ENCODE measurements at places on chromosomes 7 and 10.

- DNase-seq, result no peak
Observed at GRCh38 chr10:63409465-63410027, 56.2 kb downstream of the JMJD1C start.

DNA sequence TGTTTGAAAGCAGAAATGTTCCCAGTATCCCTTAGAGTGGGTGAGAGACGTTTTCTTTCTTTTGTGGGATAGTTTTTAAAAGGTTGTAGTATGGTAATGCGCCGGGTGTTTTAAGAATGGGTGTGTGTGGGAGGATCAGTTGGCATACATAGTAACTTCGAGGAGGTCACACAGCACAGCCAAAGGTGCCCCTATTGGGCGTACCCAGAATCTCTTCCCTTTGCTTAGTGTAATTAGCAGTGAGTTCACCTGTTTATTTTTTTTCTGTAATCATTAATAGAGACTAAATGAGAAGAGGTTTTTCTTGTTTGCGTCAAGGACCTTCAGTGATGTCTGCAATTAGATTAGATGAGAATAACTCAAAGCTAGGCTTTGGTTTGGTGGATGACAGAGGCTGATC lies 1.5 kb downstream of the PLEKHA8 start:
- DNase-seq, result no peak

GRCh38 chr7:47771990-47772360 lies 176.3 kb downstream of the PKD1L1 start:
- DNase-seq, result no peak

GRCh38 chr7:4631380-4632179 lies 50.5 kb upstream of the FOXK1 start:
- DNase-seq, result no peak

DNA sequence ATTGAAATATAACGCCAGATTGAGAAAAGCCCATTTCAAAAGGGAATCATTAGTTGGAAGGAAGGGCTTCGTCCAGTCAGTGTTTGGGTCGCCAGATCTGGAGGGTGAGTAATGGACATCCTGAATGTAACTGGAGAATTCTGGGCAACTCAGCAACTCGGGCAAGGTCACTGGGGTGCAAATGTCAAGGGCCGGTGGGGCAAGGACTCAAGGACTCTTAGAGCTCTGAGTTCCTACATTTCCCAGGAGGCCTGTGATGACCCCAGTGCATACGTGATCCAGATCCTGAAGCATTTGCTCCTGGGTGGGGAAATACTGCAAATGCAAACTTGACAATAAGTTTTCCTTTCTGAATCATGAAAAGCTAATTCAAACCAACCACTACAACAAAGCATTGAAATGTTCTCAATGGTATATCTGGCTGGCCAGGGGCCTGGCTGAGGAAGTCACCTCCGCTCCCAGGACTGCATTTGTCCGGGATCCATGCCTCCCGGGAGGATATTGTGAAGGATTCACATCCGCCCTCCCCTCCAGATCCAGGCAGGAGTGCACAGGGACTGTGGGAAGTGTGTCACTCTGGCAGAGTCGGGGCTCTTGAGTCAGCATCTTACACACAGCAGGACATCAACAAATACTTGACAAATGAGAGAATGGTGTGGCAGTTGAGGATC lies 164.0 kb downstream of the FANK1 start:
- no peak for DNase-seq

Data from stimulated activated CD4-positive, alpha-beta T cell treated with anti-CD3 and anti-CD28 coated beads, Interleukin-15, amount 100 ng/mL, for 1 hour (primary cell).